Aorta (tissue), 5 donors: ENCODE measurements at places on chromosomes 7 and 10. TPM values are rescaled to one million over a fixed set of nuclear protein-coding genes. Genes with fewer than 3 reads are reported as not detected.

SRRM3 gene
- total RNA-seq: 3.0 TPM

SUN3 gene
- total RNA-seq: not detected

PDE6C gene
- not detected for total RNA-seq

EIF4EBP2 gene
- total RNA-seq: 60.5 TPM

LRRN3 gene
- 0.51 TPM for total RNA-seq

LIPN gene
- total RNA-seq: 0.58 TPM

HOXA2 gene
- total RNA-seq: 1.6 TPM

GSTK1 gene
- 123 TPM for total RNA-seq

CLDN3 gene
- total RNA-seq: not detected

MSS51 gene
- 2.9 TPM for total RNA-seq

RAMP3 gene
- total RNA-seq: 43.0 TPM

LIPJ gene
- not detected for total RNA-seq

TRIM50 gene
- total RNA-seq: 2.2 TPM

GIMAP7 gene
- 28.6 TPM for total RNA-seq

ENO4 gene
- 0.51 TPM for total RNA-seq

PAX4 gene
- total RNA-seq: not detected

PIK3AP1 gene
- 10.1 TPM for total RNA-seq

SPDYE8 gene
- total RNA-seq: not detected

ANKRD7 gene
- 0.65 TPM for total RNA-seq

CREB5 gene
- 57.1 TPM for total RNA-seq

ITGA8 gene
- total RNA-seq: 885 TPM

ZNF365 gene
- 2.4 TPM for total RNA-seq

HOXA6 gene
- total RNA-seq: 7.6 TPM

OPN1SW gene
- not detected for total RNA-seq

LCOR gene
- total RNA-seq: 36.4 TPM

TACR2 gene
- not detected for total RNA-seq

TYW1B gene
- total RNA-seq: 2.5 TPM

MCU gene
- total RNA-seq: 31.5 TPM

MYOF gene
- 226 TPM for total RNA-seq

PNLIP gene
- 2.7 TPM for total RNA-seq

WDR86 gene
- total RNA-seq: 2.8 TPM

SH2D4B gene
- 0.27 TPM for total RNA-seq

IFIT5 gene
- total RNA-seq: 18.5 TPM

TIMM23B gene
- total RNA-seq: 24.0 TPM

HABP2 gene
- total RNA-seq: not detected

PRPS1L1 gene
- not detected for total RNA-seq

MYPN gene
- total RNA-seq: not detected

CALCR gene
- total RNA-seq: not detected

PPP1R17 gene
- not detected for total RNA-seq

OR2A5 gene
- not detected for total RNA-seq

AKR1D1 gene
- not detected for total RNA-seq

TFPI2 gene
- 5.9 TPM for total RNA-seq

LMBR1 gene
- 63.1 TPM for total RNA-seq

SNCG gene
- total RNA-seq: 70.0 TPM

ZNF425 gene
- 1.3 TPM for total RNA-seq

INHBA gene
- 30.8 TPM for total RNA-seq

LGI1 gene
- 1.8 TPM for total RNA-seq

GPNMB gene
- total RNA-seq: 129 TPM

PDLIM1 gene
- 273 TPM for total RNA-seq

NKX6-2 gene
- not detected for total RNA-seq

WAPL gene
- total RNA-seq: 37.3 TPM

VWA2 gene
- total RNA-seq: 0.45 TPM
